ENCODE measurements at places on chromosomes 2 and 18. TPM values are rescaled to one million over a fixed set of nuclear protein-coding genes. Genes with fewer than 3 reads are reported as not detected.

The SOCS6 gene
- total RNA-seq: 33.3 TPM

The RASGRP3 gene
- total RNA-seq: 2.5 TPM

The TEKT4 gene
- not detected for total RNA-seq

The AGFG1 gene
- 65.7 TPM for total RNA-seq

The IL18R1 gene
- total RNA-seq: 0.96 TPM

The INO80B gene
- 7.1 TPM for total RNA-seq

The FAM228A gene
- 0.85 TPM for total RNA-seq

The TCF7L1 gene
- 2.3 TPM for total RNA-seq

The ATP6V1B1 gene
- 0.38 TPM for total RNA-seq

The AFTPH gene
- 33.4 TPM for total RNA-seq

The CD226 gene
- total RNA-seq: under 0.01 TPM

The MATN3 gene
- total RNA-seq: 0.28 TPM

The MAB21L4 gene
- not detected for total RNA-seq

The COL4A4 gene
- 24.0 TPM for total RNA-seq

The PRR30 gene
- not detected for total RNA-seq

The RESP18 gene
- total RNA-seq: not detected

The CD207 gene
- total RNA-seq: not detected

The FOXD4L1 gene
- 0.19 TPM for total RNA-seq

The CHMP3 gene
- total RNA-seq: 79.8 TPM

The HOXD11 gene
- total RNA-seq: 0.28 TPM

The CNTNAP5 gene
- total RNA-seq: under 0.01 TPM

The CDH7 gene
- total RNA-seq: not detected

The KDM3A gene
- total RNA-seq: 33.7 TPM

The RAMP1 gene
- 3.1 TPM for total RNA-seq

The CHRND gene
- not detected for total RNA-seq

The MARCHF4 gene
- total RNA-seq: 3.3 TPM

The DHX57 gene
- 18.9 TPM for total RNA-seq

The FIGN gene
- 1.7 TPM for total RNA-seq

The CCT4 gene
- total RNA-seq: 167 TPM

The LGALSL gene
- 6.2 TPM for total RNA-seq

The GTF2A1L gene
- total RNA-seq: 1.1 TPM

The ANKRD62 gene
- under 0.01 TPM for total RNA-seq

The HMSD gene
- under 0.01 TPM for total RNA-seq

The CCDC178 gene
- 0.28 TPM for total RNA-seq

Measured in regular cardiac myocyte (primary cell).